ENCODE measurements at places on chromosomes 16 and 17.

GRCh38 chr17:43042025-43042628, 17.1 kb downstream of the RND2 start:
- DNase-seq, result no peak

DNA sequence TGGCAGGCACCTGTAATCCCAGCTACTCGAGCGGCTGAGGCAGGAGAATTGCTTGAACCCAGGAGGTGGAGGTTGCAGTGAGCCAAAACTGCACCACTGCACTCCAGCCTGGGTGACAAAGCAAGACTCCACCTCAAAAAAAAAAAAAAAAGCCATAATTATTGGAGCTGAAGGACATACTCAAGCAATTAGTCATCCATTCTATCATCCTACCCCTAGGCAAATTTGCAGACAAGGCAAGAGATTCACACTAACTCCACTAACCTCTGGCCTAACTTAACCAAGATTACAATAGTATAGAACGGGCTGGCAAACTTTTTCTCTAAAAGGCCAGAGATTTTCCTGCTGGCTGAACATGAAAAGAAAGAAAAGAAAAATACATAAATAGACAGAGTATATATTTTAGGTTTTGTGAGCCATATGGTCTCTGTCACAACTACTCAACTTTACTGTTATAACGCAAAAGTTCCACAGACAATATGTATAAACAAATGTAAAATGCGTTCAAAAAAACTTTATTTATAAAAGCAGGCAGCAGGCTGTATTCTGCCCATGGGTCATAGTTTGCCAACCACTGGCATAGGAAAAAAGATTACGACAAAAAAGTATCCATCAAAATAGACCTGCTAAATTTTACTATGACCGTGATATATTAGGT, 29.7 kb downstream of the BRIP1 start:
- DNase-seq, result no peak

DNA sequence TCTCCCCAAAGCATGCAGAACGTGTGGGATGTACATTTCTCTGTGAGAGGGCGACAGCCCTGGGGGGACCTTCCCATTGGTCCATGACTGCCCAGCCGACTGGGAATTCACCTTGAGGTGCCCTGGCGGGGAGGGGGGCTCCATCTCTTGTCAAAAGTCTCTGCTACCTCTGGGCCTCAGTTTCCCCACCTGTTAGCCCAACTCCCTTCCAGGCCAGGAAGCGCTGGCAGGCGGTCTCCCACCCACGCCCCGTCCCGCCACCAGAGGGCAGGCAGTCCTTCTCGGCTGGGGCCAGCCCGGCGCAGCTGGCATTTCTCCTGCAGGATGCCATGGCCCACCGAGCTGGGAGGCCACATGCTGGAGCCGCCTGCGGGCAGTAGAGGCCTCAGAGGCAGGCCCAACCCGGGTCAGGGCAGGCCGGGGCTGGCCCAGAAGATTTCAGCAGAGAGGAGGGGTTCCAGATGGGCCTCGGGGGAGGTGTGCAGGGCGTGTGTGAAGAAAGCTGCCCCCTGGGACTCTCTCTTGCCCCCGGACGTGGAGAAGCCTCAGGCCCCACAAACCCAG, 16.6 kb downstream of the CD7 start:
- DNase-seq, result no peak

- DNase-seq, result no peak
Observed at GRCh38 chr16:69253870-69254341, 57.2 kb upstream of the VPS4A start.

DNA sequence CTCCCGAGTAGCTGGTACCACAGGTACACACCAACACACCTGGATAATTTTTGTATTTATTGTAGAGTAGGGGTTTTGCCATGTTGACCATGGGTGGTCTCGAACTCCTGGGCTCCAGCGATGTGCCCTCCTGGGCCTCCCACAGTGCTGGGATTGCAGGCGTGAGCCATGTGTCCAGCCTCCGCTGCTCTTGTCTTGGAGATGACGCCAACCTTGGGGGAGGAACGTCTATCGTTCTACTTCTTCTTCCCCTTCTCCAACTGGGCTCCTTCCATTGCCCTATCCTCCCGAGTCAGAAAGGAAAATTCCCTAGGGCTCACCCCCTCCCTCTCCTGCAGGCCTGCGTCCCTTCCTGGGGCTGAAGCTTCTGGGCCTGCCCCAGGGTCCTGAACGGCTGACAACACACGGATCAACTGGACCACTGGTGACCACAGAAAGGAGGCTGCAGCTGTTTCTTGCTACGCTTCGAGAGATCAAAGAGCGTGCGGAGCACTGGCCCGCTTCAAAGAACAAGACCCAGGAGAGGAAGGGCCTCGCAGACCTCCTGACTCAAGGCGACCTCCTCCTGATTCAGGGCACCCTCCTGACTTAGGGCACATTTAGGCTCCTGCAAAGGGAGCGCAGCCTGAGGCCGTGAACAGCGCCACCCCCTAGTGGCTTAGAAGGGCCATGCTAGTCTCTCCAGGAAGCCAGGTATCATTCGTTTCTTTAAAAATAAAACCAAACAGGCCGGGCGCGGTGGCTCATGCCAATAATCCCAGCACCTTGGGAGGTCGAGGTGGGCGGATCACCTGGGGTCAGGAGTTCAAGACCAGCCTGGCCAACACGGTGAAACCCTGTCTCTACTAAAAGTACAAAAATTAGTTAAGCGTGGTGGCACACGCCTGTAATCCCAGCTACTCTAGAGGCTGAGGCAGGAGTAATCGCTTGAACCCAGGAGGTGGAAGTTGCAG, 48.5 kb upstream of the HELZ start:
- peak; percentile 28 for DNase-seq

- no peak for DNase-seq
Observed at GRCh38 chr17:6101706-6102105, 31.5 kb downstream of the WSCD1 start.

GRCh38 chr17:67421869-67422273, 44.8 kb downstream of the PITPNC1 start:
- peak; percentile 13 for DNase-seq

DNA sequence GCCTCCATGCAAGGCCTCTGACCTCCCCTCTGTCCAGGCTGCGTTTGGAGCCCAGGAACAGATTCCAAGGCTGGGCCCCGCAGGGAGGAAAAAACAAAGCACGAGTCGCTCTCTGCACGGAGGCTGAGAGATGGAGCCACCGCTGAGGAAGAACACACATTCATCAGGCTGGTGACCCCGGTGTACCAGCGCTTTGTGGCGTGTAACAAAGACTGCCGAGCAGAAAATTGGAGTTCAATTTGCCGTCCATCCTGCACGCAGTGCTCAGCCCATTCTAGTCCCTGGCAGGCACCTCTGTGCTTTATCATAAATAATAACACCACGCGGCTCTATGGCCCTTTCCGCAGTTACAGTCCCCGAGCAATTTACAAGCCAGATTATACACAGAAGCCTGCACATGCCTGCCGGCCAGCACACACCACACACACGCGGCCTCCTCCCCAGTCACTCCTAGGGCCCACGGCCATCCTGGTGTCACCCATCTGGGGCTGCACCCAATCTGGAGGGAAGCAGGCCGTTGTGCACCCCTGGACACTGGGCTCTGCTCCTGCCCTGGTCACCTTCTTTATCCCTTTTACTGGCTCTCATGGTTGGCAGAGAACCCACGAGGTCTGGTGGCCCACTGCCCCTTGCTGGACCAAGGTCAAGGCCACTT, 124.4 kb downstream of the SDK2 start:
- DNase-seq, result no peak

DNA sequence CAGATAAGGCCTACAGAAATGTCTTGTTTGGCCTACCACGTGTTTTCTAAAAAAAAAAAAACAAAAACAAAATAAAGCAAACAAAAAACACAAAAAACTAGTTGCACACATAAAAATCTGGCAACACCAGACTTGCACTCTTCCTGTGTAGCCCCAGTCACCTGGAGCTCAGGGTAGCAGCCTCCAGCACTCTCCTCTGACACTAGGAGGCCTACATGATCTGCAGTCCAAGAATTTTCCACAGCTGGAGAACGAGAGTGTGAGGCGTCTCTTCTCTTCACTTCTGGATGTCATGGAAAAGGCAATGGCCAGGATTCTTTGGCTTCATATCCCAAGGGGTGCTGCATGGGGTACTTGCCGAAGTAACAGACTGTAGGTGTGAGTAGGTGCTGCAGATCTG, 310.2 kb upstream of the SALL1 start:
- DNase-seq, result no peak

GRCh38 chr16:56425439-56425832, at the start of gene AMFR:
Gene AMFR (minus strand): TSS chr16:56425545. CDS start chr16:56425327, 218 bp downstream.
- no peak for DNase-seq

- no peak for DNase-seq
Observed at GRCh38 chr16:1426734-1427471, 4.0 kb upstream of the PERCC1 start.

DNA sequence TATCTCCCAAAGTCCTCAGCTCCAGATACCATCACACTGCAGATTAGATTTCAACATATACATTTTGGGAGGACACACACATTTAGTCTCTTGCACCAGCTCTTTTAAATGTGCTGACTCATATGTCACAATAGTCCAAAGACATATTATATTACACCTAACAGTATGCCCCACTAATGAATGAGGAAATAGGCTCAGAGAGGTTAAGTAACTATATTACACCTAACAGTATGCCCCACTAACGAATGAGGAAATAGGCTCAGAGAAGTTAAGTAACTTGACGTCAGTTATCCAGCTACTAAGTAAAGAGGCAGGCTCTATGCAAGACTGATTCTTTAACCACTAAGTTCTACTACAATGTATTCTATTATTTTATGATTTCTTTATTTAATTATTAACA, 9.7 kb downstream of the IRX6 start:
- DNase-seq, result no peak

GRCh38 chr17:31433091-31433790, 41.8 kb downstream of the RAB11FIP4 start:
- no peak for DNase-seq

GRCh38 chr17:46950997-46951621, 27.9 kb downstream of the RPRML start:
- DNase-seq, result no peak

DNA sequence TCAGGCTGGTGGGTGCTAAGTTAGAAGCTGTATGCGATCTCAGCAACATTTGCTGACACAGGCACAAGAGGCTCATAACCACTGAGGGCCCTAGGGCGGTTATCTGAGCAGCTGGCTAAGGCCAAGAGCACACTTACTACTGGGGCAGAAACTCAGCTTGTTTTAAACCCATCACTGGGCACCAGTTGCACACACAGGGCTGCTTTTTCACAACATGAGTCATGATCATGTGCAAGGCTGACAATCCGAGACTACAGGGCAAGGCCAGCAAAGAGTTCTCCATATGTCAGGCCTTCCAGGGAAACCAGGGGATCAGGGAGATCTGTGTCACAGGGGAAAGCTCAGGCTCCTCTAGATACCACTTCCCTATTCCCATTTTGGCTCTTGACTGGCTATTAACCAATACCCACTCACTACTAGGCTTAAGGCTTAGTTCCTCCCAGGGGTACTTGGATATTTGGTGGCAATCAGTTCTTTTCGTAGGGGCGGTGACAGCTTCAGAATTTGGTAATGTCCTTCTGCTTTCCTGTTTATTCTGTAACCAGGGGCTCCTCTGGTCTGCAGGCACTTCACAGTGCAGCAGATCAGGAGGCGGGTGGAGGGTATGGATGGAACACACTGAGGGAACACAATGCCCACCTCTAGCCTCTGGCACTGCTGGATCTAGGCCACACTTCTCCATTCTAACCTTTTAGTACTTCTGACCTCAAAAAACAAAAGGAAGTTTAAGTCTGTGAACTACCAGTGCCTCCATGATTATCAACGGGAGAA, 44.9 kb upstream of the ERN1 start:
- DNase-seq, result no peak

DNA sequence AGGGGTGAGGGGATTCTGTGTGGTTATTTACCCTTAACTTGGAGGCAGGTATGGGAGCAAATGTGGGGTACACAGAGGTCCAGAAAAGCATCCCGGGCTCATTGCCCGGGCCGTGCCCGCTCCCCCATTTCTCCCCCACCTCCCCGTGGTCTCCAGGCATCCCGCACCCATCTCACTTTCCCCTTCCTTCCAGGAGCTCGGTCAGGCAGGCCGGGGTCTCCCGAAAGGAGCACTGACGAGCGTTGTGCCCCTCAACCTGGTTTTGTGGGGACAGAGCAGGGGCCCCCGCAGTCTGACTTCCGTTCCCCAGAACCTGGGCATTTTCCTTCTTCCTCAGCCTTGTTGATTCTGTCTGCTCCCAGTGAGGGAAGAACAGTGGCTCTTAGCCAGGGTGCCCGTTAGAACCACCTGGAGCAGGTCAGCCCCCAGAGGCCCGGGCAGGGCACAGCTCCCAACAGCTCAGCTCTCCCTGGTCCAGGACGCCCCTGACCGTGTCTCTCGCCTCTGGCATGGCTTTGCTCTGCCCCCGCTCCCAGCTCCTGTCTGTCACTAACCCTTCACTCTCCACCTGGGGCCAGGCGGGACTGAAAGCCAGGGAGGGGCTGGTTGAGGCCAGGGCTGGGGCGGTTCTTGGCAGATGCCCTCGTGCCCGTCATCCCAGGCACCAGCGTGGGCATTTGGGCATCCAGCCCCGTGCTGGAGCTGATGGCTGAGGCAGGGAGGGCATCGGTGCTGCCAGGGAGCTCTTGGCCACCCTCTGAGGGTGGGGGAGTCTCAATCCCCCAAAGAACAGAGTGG, 12.5 kb upstream of the NUDT16L1 start:
- DNase-seq, result no peak

GRCh38 chr17:850851-851763, 69.0 kb downstream of the MRM3 start:
- no peak for DNase-seq

GRCh38 chr16:27531186-27531585, 18.5 kb downstream of the GTF3C1 start:
- no peak for DNase-seq

DNA sequence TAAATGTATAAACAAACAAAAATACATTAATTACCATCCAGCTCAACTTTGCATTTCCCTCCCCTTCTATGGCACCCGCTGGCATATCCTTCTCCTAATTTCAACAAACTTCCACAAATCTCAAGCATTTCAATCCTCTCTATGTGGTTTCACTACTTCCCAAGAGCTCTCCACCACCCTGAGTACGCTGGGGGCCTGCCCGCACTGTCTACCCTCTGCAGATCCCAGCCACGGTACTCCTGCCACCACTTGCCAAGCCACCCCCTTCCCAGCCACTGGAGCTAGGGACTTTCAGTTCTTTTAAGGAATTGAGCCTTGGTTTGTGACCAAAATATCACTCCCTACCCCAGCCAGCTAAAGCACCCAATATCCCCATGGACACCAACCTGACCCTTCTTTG, 1.9 kb downstream of the TK2 start:
- DNase-seq, result no peak

DNA sequence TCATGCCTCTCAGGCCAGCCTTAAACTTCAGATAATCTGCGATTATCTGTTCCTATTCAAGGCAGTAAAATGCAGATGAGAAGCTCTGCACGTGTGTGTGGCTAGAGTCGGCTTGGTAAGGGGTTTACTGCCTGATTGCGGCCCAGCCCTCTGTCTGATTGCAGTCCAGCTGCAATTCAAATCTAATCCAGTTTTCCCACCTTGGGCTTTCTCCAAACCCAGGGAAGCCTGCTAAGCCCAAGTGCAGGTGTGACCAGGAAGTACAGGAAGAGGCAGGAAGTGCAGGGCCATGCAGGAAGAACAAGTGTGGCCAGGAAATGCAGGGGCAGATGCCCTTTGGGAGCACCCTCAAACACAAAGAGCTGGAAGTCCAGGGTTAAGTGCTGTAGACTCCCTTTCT, 314.9 kb downstream of the CEP112 start:
- DNase-seq, result no peak

Measured in stimulated activated CD8-positive, alpha-beta memory T cell treated with anti-CD3 and anti-CD28 coated beads, Interleukin-7, amount 100 ng/mL, for 24 hours (primary cell).